Tibial artery (tissue), 4 donors: ENCODE measurements at places on chromosomes 5 and 9.

GRCh38 chr9:69040646-69041045 lies 5.1 kb downstream of the FXN start:
- H3K27ac ChIP-seq: no peak overlapping the region
- H3K36me3 ChIP-seq: no peaks in the 10 kb centered on the region
- no peak overlapping the region for H3K4me3 ChIP-seq
- H3K4me1 ChIP-seq: peaks cover 6% of the 10 kb centered on the region
- no peak for DNase-seq
- H3K27me3 ChIP-seq: no peaks in the 10 kb centered on the region

GRCh38 chr5:37873988-37874387 lies 34.1 kb upstream of the GDNF start:
- no peak overlapping the region for H3K4me3 ChIP-seq
- DNase-seq: no peak
- no peaks in the 10 kb centered on the region for H3K4me1 ChIP-seq
- no peaks in the 10 kb centered on the region for H3K27me3 ChIP-seq

- DNase-seq: no peak
- no peak overlapping the region for H3K27ac ChIP-seq
- no peaks in the 10 kb centered on the region for H3K4me1 ChIP-seq
- H3K27me3 ChIP-seq: no peaks in the 10 kb centered on the region
- H3K4me3 ChIP-seq: no peak overlapping the region
- peaks cover 36% of the 10 kb centered on the region for H3K36me3 ChIP-seq
Observed at GRCh38 chr9:112207451-112207850, 32.4 kb upstream of the SUSD1 start.

- DNase-seq: no peak
- no peak overlapping the region for H3K4me3 ChIP-seq
- no peaks in the 10 kb centered on the region for H3K4me1 ChIP-seq
- H3K36me3 ChIP-seq: peaks cover 15% of the 10 kb centered on the region
Observed at GRCh38 chr5:175501759-175502158, 23.4 kb downstream of the SFXN1 start.

DNA sequence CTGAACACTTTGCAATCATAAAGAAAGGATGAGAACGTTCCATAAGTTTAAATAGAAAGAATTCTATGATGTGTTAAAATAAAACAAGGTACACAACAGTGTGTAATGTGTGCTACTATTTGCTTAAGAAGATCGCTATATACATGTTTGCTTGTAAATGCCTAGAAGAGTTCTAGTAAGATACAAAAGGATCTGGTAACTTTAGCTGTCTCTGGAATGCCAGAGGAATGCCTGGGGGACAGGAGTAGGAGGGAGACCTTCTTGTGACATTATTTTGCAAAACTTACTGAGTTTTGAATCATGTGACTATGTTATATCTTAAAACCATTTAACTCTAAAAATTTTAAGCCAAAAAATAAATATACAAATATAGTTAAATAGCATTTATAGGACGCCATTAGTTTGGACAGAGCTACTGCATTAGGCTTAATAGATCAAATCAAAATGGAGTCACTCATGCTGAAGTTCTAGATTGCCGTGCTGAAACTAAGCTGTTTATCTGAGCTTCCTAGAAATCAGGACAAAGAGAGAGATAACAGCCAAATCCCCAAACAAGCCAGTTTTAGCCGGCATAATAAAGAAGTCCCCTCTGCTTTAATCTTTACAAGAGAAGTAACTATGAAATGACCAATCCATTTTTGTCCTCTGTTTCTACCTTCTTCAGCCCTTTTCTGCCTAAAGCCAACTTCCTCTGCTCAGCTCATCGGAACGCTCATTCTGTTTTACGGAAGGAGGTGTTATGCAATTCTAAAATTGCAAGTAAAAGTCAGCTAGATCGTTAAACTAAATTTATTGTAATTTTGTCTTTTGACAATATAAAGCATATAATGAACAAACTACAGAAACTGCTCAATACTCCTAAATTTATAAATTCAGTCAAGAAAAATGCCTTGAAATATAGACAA lies 44.8 kb downstream of the LIX1 start:
- no peak for DNase-seq
- no peak overlapping the region for H3K4me3 ChIP-seq
- H3K4me1 ChIP-seq: no peaks in the 10 kb centered on the region
- H3K27me3 ChIP-seq: no peaks in the 10 kb centered on the region

- H3K27ac ChIP-seq: no peak overlapping the region
- no peaks in the 10 kb centered on the region for H3K4me1 ChIP-seq
- no peak for DNase-seq
- H3K27me3 ChIP-seq: no peaks in the 10 kb centered on the region
- H3K36me3 ChIP-seq: no peaks in the 10 kb centered on the region
- H3K4me3 ChIP-seq: no peak overlapping the region
Observed at GRCh38 chr9:91180240-91180929, 181.3 kb downstream of the AUH start.

- H3K27me3 ChIP-seq: no peaks in the 10 kb centered on the region
- no peak for DNase-seq
- H3K36me3 ChIP-seq: no peaks in the 10 kb centered on the region
- no peaks in the 10 kb centered on the region for H3K4me1 ChIP-seq
Observed at GRCh38 chr5:39494107-39494510, 69.3 kb upstream of the DAB2 start.

GRCh38 chr5:142725231-142726187 lies 39.6 kb upstream of the FGF1 start:
- peaks cover 9% of the 10 kb centered on the region for H3K4me1 ChIP-seq
- H3K27me3 ChIP-seq: no peaks in the 10 kb centered on the region
- DNase-seq: no peak
- H3K27ac ChIP-seq: peak overlapping the region; percentile 47
- no peaks in the 10 kb centered on the region for H3K36me3 ChIP-seq

DNA sequence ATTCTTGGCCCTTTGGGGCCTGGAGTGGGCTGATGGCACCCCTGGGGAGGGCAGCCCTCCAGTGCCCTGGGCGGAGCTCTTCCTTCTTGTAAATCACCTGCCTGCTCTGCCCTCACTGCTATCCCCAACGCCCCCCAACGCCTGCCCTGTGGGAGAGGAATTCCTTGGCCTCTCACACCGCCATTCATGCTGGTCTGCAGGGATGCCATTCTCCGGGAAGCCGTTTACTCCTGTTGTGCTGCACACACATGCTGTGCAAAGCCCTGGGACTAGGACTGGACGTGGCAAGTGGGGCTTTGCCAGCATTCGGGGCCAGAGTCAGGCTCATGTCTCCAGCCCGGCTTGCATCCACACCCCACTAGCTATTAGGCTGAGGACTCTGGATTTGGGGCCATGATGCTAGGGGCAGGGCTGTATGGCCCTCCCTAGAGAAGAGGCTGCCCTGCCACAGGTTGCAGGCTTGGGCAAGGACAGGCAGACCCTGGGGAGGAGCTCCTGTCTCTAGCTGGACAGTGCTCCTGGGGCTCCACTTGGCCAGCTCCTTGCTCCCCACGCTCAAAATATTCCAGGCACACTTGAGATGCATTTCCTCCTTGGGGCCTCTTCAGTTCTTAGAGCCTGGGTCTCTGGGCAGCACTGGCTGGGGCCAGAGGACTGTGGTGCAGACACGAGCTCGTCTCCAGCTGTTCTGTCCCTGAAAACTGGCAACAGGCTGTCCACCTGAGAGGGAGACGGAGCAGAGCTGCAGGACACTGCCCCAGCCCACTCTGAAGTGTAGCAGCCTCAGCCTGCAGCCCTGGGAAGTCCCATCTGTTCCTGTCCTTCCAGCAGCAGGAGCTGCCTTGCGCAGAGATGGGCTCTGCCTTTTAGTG lies 226.9 kb downstream of the CACNA1B start:
- H3K4me3 ChIP-seq: no peak overlapping the region
- no peak overlapping the region for H3K27ac ChIP-seq
- no peaks in the 10 kb centered on the region for H3K27me3 ChIP-seq
- no peak for DNase-seq
- H3K4me1 ChIP-seq: no peaks in the 10 kb centered on the region
- H3K36me3 ChIP-seq: no peaks in the 10 kb centered on the region

DNA sequence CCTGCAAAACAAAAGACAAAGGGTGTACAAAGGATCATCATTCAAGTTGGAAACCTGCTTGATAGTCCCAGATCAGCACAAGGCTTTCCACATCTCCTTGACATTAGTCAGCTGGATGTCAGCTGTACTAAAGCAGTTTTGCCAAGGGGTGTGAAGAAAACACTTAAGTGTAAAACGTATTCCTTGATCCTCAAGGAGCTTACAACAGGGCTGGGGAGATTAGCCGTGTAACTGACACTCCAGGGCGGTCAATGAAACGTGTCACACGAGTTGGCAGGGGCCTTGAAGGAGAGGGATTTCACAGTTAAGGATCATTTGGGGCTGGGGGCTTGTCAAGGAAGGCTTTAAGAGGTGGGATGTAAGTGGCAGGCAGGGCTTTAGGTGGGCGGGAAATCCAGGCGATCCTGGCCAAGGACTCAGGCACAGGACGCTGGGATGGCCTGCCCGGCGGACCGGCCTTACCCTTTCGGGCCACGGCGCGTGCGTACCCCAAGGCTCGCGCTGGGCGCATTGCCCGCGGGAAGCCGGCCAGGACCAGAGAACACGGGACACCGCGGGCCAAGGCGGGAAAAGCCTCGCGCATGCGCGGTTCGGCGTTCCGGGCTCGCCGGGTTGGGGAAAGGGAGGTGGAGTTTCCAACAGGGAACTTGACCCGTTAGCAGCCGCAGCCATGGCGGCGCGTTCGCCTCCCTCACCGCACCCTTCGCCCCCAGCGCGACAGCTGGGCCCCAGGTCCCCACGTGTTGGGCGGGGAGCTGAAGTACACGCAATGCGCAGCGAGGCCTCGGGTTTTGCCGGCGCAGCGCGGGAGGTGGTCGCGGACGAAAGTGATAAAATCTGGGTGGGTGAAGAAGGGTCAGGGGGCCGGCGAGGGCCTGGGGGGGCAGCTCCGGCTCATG lies at the start of gene CNTLN:
Gene CNTLN (plus strand): TSS at position 645 of the 899 bp plus-strand sequence. CDS start 26 bp downstream, at position 671.
- DNase-seq: peak; percentile 98
- peak within 1 kb of the TSS; percentile 95 for H3K4me3 ChIP-seq
- no peaks in the 10 kb centered on the region for H3K4me1 ChIP-seq
- H3K36me3 ChIP-seq: no peaks in the 10 kb centered on the region
- peak within 1 kb of the TSS; percentile 91 for H3K27ac ChIP-seq

GRCh38 chr9:100927763-100928162 lies 100.8 kb upstream of the PLPPR1 start:
- no peaks in the 10 kb centered on the region for H3K27me3 ChIP-seq
- H3K27ac ChIP-seq: no peak overlapping the region
- H3K4me3 ChIP-seq: no peak overlapping the region
- H3K4me1 ChIP-seq: no peaks in the 10 kb centered on the region
- no peak for DNase-seq
- no peaks in the 10 kb centered on the region for H3K36me3 ChIP-seq

DNA sequence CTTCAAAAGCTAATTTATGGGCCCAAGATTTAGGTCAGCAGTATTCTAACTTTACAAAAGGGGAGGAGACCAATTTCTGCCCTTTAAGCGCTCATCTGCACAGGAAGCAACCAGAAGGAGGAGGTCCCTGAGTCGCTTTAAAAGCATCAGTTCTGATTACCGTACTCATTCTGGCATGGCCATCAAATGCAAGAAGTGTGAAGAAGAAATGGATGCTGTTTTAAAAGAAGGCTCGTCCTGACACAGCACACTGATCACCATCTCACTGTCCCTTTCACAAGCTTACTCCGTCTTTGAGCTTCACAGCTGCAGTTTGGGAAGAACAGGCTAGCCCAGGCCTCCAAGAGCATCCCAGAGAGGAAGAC lies 17.5 kb downstream of the ZNF608 start:
- no peak overlapping the region for H3K4me3 ChIP-seq
- H3K4me1 ChIP-seq: no peaks in the 10 kb centered on the region
- DNase-seq: no peak
- no peak overlapping the region for H3K27ac ChIP-seq
- no peaks in the 10 kb centered on the region for H3K36me3 ChIP-seq
- no peaks in the 10 kb centered on the region for H3K27me3 ChIP-seq

GRCh38 chr5:124453221-124454051 lies 293.0 kb downstream of the ZNF608 start:
- no peak overlapping the region for H3K27ac ChIP-seq
- no peak overlapping the region for H3K4me3 ChIP-seq
- no peaks in the 10 kb centered on the region for H3K4me1 ChIP-seq
- no peaks in the 10 kb centered on the region for H3K27me3 ChIP-seq

DNA sequence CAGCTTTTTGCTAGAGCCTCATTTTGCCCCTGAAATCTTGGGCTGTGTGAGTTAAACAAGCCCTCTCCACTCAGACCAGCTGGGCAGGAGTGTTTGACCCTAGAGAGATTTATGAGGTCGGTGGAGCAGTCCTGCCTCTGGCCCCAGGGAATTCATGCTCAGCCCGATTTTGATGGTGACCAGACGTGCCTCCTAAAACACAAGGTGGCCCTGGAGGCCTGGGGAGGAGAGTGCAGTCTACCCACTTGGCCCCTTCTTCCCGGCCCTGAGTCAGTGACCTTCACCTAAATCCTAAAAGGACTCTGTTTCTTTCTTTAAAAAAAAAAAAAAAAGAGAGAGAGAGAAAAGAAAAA lies 86.6 kb upstream of the SAP30L start:
- no peaks in the 10 kb centered on the region for H3K36me3 ChIP-seq
- no peaks in the 10 kb centered on the region for H3K27me3 ChIP-seq
- DNase-seq: no peak
- no peaks in the 10 kb centered on the region for H3K4me1 ChIP-seq
- H3K27ac ChIP-seq: peak overlapping the region; percentile 75
- H3K4me3 ChIP-seq: no peak overlapping the region

- no peaks in the 10 kb centered on the region for H3K4me1 ChIP-seq
- no peak overlapping the region for H3K27ac ChIP-seq
- H3K27me3 ChIP-seq: no peaks in the 10 kb centered on the region
- H3K4me3 ChIP-seq: no peak overlapping the region
- H3K36me3 ChIP-seq: peaks cover 31% of the 10 kb centered on the region
- DNase-seq: peak; percentile 74
Observed at GRCh38 chr9:135926402-135927194, 19.3 kb upstream of the CAMSAP1 start.

DNA sequence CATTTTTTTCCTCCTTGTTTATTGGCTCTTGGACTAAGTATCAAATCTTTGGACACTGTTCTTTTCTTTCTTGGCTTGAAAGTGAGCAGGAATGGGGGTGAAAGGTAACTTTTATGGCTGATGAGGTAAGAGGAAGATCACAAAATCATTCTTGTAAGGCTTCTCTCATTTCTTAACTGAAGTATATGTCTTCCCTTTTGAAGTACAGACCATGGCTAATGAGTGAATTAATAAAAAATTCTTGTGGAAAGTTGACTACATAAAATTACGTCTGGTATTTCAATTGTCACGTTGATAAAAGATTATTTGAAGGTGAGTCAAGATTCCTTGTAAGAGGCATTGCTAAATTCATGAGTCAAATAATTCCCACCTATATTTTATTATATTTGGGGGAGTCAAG lies 25.1 kb downstream of the VCAN start:
- H3K36me3 ChIP-seq: peaks cover 26% of the 10 kb centered on the region
- H3K4me1 ChIP-seq: no peaks in the 10 kb centered on the region
- no peak overlapping the region for H3K4me3 ChIP-seq
- H3K27me3 ChIP-seq: no peaks in the 10 kb centered on the region
- DNase-seq: no peak
- no peak overlapping the region for H3K27ac ChIP-seq

- H3K4me1 ChIP-seq: no peaks in the 10 kb centered on the region
- no peak overlapping the region for H3K27ac ChIP-seq
- no peak for DNase-seq
- no peak overlapping the region for H3K4me3 ChIP-seq
- H3K27me3 ChIP-seq: no peaks in the 10 kb centered on the region
Observed at GRCh38 chr9:7554699-7555098, 244.9 kb downstream of the DMAC1 start.

- H3K36me3 ChIP-seq: no peaks in the 10 kb centered on the region
- no peaks in the 10 kb centered on the region for H3K4me1 ChIP-seq
- no peak for DNase-seq
- no peak overlapping the region for H3K4me3 ChIP-seq
- H3K27ac ChIP-seq: no peak overlapping the region
Observed at GRCh38 chr5:56291661-56292374, 58.7 kb upstream of the ANKRD55 start.
